ENCODE measurements at places on chromosomes 2 and 18.

DNA sequence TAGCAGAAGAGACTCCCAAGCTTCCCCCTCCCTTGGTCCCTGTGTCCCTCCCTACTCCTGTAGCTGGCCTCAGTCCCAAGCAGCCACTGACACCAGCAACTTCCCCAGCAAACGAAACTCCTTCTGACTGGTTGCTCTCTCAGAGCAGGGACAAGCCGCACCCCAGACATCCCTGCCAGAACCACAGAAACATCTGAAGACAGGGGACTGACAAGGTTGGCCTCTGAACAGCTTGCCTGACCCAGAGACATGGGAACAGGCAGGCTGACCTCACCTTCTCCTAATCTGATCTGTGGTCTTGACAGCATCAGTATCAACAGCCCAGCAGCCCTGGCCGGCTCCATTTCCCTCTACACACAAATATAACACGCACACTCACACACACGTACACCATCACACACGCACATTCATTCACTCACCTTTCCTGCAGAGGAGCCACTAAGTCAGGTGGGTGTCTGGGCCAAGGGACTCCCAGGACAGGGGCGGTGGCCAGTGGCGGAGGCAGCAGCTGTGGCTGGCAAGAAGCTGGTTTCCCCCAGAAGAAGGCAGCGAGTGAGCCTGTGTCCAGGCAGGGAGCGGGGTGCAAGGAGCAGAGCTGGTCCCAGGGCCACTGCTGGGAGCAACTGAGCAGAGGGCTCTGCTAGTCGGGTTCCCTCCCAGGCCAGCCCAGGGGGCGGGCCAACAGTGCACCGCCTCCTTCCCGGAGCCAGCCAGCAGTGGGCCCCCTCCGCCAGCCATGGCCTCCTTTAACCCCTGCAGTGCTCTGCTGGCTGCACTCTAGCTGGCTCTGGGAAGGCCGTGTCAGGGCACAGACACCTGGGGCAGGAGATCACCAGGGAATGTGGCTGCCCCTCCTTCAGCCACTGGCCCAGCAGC, 59.1 kb downstream of the TNS1 start:
- DNase-seq: no peak

GRCh38 chr2:14194233-14194632, 438.3 kb upstream of the LRATD1 start:
- DNase-seq: no peak

- DNase-seq: no peak
Measured at GRCh38 chr2:157076526-157077161, 180.9 kb upstream of the GALNT5 start.

DNA sequence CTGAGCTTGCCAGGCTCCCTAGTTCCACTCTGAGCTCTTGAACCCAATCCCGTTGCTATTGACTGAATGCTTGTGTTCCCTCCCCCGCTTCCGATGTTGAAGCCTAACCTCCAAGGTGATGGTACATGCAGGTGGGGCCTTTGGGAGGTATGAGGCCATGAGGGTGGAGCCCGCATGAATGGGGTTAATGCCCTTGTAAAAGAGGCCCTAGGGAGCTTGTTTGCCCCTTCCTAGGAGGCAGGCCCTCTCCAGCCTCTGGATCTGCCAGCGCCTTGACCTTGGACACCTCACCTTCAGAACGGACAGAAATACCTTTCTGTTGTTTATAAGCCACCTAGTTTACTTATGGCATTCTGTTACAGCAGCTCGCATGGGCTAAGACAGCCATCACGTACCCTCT, 71.6 kb downstream of the TFCP2L1 start:
- no peak for DNase-seq

- DNase-seq: no peak
Measured at GRCh38 chr2:222518570-222519381, 94.4 kb downstream of the SGPP2 start.

DNA sequence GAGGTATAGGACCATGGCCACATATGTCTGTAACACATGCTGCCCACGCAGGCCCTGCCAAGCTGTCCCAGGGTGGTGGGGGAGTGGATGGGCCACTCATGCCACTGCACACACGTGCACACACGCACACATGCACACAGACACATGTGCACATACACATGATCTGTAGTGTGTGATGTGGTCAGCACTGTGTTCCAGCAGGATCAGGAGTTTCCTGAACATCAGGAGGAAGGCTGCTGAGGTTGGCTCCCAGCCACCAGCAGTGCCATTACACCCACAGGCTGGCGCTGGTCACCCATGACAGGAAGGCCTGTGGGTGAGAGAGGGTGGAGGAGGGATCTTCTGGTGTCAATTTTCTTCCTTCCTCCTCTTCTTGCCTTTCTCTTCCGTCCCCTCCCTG, 44.7 kb downstream of the POMC start:
- DNase-seq: no peak

DNA sequence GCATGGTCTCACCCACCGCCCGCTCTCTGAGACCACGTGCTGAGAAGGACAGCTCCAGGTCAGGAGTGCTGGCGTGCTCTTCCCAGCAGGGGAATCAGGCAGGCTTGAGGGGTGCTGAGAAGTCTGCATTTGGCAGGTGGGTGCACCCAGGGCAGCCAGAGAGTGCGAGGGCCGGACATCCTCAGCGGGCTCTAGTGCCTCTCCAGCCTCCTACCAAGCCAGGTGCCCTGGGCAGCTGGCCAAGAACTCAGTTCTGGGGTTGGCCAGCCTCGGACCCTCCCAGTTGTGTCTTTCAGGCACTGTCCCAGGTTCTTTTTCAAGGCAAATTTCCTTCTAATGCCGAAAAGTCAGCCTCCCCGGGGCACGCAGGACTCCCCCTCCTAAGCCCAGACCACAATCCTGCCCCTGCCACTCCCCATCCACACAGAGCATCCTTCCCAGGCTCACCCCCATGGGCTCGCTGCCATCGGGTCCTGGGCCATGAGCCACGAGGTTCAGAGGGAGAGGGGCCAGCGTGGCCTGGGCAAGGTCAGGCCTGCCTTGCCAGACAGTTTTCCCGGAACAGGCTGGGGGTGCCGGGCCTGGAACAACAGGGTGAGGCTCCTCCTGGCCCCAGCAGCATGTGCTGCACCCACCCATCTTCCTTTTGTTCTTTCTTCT, 52.2 kb upstream of the GPC1 start:
- no peak for DNase-seq

GRCh38 chr2:109155553-109156451, 26.8 kb downstream of the SH3RF3 start:
- no peak for DNase-seq

DNA sequence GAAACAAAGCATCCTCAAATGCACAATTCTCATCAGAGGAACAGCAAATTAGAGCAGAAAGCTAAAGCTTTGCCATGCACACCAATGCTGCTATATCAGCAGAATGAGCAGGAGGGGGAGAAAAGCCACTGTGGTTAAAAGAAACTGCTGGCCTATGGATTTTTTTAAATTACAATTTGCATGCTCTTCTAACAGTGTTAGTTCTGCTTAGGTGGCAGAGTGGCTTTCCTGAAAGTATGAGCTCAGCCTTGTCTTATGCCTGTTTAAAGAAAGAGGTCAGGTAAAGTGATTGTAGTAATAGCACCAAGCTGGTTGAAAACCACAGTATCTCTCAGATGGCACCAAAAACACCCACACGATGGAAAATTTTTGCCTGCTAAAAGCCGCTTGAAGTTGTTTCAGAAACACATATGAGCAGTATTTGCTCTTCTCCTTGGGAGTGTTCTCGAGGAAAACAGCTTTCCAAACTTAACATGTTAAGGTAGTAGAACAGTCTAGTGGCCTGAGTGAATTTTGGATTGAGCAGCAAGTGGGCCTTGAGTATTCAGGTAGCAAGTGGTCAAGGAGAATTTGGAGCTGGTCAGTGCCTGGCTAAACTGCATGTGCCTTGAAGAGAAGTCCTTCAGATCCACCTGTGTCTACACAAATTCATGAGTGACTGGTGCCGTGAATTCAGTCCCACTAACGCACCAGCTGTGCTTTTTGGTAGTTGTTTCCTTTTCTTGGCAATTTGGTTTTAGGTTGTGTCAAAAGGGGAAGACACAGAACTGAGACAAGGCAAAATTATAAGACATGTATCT, 19.6 kb upstream of the NDUFV2 start:
- peak; percentile 65 for DNase-seq

- DNase-seq: no peak
Measured at GRCh38 chr2:147630585-147630984, 214.2 kb upstream of the ACVR2A start.

DNA sequence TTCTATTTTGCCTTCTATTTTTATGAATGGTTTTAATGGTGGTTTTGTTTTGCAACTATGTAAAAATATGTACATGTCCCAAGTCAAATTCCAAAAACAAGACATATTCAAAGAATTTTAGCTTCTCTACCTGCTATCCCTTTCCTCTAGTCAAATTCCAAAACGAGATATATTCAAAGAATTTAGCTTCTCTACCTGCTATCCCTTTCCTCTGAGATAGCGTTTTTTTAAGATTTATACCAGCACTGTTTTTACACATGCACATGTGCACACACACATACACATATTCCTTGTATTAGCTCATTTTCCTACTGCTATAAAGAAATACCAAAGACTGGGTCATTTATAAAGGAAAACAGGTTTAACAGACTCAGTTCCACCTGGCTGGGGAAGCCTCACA, 199.1 kb upstream of the ARL4C start:
- no peak for DNase-seq

GRCh38 chr2:183543222-183543621, 419.0 kb downstream of the NUP35 start:
- DNase-seq: no peak

GRCh38 chr2:150917961-150918713, 343.5 kb downstream of the RBM43 start:
- no peak for DNase-seq

- DNase-seq: no peak
Measured at GRCh38 chr2:110969696-110970095, 151.0 kb upstream of the BCL2L11 start.

GRCh38 chr2:179856205-179856604, 5.2 kb downstream of the ZNF385B start:
- no peak for DNase-seq

GRCh38 chr2:28080911-28081310, 190.4 kb downstream of the BABAM2 start:
- DNase-seq: no peak

DNA sequence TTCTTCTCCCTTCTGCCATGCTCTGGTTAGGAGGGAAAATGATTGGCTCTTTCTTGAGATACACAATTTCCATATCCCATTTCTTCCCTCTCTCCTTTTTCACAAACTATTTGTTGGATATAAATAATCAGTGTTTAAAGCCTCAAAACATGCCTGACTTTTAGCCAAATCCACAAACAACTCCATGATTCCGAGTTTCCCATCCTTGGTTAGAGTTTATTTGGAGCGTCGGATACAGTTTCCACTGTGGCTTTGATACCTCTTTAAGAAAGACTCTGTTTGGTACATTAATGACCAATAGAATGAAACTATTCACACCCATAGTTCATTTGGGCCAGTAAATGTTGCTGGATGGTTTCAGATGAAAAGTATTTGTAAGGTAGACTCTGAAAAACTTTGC, 5.9 kb upstream of the FHL2 start:
- DNase-seq: no peak

GRCh38 chr2:219642069-219642454, 14.6 kb downstream of the SLC4A3 start:
- DNase-seq: no peak

GRCh38 chr2:8426550-8426949, 255.3 kb upstream of the ID2 start:
- no peak for DNase-seq

DNA sequence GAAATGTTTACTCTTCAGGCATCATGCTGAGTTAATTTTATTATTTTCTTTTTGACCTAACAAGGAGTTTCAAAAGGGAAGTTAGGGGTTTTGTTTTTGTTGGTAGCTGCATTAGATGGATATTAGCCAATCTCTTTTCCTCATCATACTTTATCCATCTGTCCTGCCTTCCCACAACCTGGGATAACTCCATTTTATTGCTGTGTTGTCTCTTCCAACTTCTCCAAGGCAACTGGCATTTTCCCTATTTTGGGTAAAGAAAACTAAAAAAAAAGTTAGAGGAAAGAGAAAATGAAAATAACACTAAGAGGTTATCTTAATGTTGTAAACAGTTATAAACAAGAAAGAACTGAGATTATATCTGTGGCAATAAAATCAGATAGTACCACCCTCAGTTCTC, 147.0 kb downstream of the PID1 start:
- DNase-seq: no peak

- no peak for DNase-seq
Measured at GRCh38 chr2:231359948-231360347, 35.6 kb upstream of the B3GNT7 start.

GRCh38 chr2:230134496-230135129, 65.9 kb upstream of the SLC16A14 start:
- DNase-seq: no peak

DNA sequence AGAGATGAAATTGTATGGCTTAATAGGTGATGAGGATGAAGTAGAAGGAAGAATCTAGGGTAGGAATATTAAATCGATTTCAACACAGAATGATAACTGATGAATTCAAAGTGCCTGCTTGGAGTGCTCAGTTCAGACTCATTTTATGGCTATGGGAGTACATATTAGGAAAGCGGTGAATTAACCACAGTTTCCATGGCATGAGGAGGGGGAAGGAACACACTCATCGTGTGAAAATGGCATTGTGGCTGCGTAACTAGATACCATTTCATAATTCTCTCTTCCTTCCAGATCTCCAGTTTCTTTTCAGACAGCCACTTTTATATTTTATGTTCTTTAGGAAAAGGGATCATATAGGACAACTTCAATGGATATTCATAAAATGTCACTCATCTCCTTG, 232.3 kb upstream of the KCNJ3 start:
- DNase-seq: no peak

GRCh38 chr2:3571284-3571683, 3.8 kb upstream of the RPS7 start:
- no peak for DNase-seq

DNA sequence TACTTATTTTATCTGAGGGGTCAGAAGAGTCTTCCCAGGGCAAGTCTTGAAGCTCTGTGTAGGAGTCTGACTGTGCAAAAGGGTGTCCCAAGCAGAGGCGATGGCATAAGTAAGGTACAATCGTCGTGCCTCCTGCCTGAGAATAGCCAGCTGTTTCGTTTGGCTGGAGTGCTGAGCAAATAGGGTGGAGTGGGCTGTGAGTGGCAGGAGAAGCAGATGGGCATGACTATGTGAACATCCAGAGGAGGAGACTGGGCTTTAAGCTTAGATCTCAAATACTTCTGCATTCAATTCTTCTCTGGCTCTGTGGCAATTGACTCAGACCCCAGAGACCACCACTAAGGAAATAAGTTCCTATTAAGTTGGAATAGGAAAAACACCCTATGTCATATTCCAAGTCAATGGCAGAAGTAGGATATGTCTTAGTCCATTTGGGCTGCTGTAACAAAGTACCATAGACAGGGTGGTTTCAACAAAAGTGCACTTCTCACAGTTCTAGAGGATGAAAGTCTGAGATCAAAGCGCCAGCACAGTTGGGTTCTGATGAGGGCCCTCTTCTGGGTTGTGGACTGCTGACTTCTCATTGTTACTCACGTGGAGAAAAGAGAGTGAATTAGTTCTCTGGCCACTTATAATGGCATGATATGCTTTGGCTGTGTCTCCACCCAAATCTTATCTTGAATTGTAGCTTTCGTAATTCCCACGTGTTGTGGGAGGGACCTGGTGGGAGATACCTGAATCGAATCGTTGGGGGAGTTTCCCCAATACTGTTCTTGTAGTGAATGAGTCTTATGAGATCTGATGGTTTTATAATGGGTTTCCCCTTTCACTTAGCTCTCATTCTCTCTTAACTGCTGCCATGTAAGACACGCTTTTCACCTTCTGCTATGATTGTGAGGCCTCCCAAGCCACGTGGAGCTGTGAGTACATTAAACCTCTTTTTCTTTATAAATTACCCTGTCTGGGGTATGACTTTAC, 120.2 kb downstream of the LPIN1 start:
- DNase-seq: no peak

- no peak for DNase-seq
Measured at GRCh38 chr2:217462121-217462520, 540.7 kb downstream of the TNS1 start.

- no peak for DNase-seq
Measured at GRCh38 chr18:73891572-73892421, 255.8 kb downstream of the FBXO15 start.

All from central memory CD4-positive, alpha-beta T cell (primary cell).